ENCODE measurements at places on chromosomes 2 and 18.

DNA sequence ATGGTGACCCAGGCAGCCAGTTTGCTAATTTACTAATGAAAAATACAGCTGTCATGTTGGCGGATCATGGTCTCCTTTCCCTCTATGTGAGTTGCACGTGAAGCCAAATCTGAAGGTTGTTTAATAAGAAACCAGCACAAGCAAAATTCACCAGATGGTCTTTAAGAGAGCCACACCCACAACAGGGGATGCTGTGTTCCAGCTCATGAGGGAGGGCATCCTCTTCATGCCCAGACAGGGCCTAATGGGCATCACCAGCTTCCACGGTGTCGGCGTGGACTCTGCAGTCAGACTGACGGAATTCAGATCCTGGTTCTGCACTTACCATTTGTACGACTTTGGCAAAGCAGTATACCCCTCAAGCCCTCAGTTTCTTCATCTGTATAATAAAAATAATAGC lies 39.9 kb downstream of the TMEM247 start:
- DNase-seq, result no peak

DNA sequence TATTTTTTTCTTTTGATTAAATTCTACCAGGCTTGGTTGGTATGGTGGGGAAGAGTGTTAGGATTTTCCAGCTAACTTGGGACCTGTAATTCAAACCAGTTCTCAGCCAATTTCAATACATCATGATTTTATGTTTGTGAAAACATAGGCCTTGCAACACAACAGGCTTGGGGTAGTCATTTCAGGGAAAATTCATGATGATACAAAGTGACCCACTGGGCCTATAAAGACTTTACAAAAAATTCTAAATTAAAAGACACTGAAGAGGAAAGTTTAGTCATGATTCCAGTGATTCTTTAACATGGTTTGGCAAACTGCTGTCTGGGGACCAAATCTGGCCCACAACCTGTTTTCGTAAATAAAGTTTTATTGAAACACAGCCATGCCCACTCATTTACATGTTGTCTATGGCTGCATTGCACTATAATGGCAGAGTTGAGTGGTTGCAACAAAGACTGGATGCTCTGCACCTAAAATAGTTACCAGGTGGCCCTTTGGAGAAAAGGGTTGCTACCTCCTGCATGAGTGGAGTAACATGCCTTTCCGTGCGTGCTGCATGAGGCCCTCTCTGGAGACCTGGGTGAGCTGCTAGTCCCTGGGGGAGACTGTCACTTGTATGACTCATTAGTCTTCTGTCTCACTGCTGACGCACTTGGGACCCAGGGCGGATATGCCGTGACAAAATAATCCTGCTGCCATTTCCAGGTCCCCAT lies 73.6 kb downstream of the NPAS2 start:
- no peak for DNase-seq

GRCh38 chr2:41197781-41198180 lies 745.9 kb upstream of the SLC8A1 start:
- DNase-seq, result no peak

GRCh38 chr2:20582600-20583221 lies 68.2 kb downstream of the HS1BP3 start:
- DNase-seq, result no peak

DNA sequence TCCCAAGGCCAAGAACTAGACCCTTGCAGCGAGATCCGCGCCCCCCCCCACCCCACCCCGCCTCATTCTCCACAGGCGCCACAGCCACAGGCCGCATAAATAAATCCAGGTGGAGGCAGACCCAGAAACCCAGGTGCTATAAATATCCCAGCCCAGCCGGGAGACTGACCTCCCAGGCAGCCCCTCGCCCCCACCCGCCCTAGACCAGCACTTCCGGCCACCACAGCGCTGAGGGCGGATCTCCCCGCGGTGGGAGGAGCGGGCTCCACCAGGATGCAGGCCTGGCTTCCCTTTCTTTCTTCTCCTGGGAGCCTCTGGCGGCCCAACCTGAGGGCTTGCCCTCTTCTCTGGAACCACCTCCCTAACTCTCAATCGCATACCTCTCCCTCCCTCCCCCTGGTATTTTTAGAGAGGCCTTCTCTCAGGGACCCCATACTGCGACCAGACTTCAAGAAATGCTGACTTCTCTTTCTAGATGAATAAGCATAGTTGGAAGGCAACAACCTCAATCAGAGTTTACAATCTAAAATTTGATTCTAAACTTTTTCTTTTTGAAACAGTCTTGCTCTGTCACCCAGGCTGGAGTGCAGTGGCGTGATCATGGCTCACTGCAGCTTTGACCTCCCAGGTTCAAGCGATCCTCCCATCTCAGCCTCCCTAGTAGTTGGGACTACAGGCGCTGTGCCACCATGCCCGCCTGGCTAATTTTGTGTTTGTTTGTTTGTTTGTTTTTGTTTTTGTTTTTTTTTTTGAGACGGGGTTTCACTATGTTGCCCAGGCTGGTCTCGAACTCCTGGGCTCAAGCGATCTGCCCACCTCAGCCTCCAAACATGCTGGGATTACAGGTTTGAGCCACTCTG lies 55.0 kb downstream of the PKDCC start:
- no peak for DNase-seq

- no peak for DNase-seq
These were observed 50.0 kb upstream of the GPR39 start for GRCh38 chr2:132366421-132367180.

- DNase-seq, result no peak
These were observed 330.0 kb upstream of the RND3 start for GRCh38 chr2:150817422-150817821.

- no peak for DNase-seq
These were observed 86.0 kb upstream of the TWIST2 start for GRCh38 chr2:238761868-238762267.

DNA sequence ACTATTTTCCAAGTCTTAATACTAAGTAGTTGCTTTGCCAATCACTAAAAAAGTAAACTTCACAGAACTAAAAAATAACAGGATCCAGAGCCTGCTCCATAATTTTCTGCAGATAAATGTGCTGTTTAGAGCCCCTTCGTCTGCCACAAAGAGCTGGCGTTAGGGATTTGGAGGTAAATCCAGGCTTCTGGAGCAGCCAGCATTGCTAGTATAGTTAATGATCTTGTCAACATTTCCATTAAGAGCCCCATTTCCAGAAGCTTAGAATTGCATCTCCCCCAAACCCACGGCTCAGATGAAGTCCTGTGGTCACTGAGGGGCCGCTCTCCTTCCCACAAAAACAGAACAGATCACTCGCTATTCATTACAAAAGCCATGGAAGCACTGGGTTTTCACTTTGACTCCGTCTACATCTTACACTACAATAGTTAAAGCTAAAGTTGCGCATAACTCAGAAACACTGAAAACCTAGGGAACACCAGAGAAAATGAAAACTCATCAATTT lies 41.9 kb downstream of the ZNF516 start:
- no peak for DNase-seq

DNA sequence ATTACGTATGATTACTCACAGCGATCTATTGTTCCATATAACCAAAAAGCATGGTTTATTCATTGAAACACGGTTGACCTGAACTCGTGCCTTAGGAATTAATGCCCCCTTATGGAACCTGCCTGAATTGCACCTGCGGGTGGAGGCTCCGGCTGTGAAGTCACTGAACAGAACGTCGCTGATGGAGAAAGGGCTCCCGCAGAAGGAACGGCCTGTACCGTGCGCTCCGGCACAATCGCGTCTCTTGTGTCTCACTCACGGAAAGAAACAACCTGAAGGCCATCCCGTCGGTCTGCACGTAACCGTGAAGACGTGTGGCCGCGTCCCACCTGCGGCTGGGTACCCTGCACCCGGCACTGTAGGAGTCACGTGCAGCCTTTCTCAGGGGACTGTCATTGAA lies 133.1 kb downstream of the NFATC1 start:
- peak; percentile 65 for DNase-seq

GRCh38 chr2:9211496-9211895 lies 4.9 kb downstream of the ASAP2 start:
- no peak for DNase-seq

DNA sequence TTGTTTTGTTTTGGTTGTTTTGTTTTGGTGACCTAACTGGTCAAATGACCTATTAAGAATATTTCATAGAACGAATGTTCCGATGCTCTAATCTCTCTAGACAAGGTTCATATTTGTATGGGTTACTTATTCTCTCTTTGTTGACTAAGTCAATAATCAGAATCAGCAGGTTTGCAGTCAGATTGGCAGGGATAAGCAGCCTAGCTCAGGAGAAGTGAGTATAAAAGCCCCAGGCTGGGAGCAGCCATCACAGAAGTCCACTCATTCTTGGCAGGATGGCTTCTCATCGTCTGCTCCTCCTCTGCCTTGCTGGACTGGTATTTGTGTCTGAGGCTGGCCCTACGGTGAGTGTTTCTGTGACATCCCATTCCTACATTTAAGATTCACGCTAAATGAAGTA lies at the start of gene TTR:
TTR (plus strand) TSS at position 250 of the 400 bp plus-strand sequence; CDS start at position 276, 26 bp downstream.
- no peak for DNase-seq

DNA sequence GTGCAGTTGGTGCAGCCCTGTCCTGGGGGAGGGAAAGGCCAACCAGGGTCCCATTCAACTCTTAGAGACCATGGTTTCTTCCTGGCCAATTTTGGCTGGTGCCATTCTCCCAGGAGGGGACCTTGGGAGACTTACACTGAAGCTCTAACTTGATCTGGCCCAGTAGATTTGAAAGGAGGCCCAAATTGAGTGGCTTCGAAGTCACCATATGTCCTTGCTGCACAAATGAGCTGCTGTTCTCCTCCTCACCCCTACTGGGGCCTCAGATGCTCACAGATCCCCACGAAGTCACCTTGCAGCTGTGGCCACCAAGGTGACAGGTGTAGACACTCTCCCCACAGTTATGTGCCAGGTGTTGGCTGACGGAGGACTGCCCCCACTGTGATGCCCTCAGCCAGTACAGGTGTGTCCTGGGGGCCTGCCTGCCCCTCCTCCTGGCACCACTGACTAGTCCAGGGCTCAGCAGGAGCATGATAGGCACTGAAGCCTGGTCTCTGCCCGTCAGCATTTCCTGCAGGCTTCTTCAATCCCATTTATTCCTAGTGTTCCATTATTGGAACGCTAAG lies 4.7 kb upstream of the C2orf72 start:
- DNase-seq, result no peak

DNA sequence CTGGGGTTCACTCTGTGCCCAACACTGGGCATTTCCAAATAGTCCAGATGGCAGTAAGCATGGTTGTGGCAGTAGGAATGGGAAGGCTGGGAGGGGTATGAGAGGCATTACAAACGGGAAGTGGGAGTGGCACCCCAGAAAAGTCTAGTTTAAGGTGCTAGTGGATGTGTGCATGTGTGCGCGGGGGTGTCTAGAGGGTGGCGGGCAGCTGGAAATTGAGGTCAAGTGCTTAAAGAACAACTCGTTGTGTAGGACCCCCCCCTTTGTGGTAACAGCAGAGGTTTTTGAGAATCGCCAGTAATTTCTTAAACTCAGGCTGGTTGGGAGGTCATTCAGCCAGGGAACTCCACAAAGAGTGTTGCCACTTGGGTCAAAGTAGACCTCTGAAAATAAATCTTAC lies 69.9 kb downstream of the RHBDD1 start:
- DNase-seq, result no peak

DNA sequence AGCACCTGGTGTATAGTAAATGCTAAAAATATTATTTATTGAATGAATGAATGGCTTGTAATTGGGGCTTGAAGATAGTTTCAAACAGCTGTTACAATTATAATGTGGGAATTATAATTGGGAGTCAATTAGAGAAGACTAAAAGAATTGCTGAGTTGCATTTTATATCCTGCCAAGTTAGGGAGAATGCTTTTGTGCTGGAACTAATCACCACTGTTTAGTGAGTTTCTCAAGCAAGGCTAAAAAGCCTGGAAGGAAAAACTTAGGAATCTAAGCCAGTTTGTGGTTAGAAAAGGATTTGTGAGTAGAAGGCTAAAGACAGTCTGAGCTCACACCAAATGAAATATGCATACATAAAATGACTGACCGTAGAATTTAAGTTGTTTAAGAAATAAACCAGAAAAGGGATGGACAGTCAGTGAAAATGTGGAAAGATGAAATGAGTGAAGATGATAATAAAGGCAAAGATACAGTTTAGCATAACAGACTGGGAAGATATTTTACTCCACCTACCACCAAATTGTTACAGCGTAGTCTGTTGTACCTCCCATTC lies 647.7 kb upstream of the FSHR start:
- no peak for DNase-seq

DNA sequence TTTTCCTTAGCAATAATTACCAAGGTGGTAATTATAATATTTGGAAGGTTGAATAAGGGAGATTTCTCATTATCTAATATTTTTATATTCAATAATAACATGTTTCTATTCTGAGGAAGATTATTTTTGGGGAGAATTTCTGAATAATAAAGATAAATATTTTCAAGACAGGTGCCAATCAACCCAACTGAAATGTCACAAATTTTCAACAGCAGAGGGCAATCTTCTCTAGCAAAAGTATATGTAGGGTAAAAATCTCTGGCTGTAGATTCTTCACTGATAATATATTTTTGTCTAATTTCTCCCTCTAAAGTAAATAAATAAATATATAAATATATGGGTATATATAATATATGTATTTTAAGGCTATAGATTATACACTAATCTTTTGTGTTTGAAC lies 1187.2 kb upstream of the CRIM1 start:
- DNase-seq, result no peak
